ENCODE measurements at places on chromosomes 11 and 22.

GRCh38 chr11:19237813-19238212, 2.9 kb downstream of the E2F8 start:
- no peak for DNase-seq

DNA sequence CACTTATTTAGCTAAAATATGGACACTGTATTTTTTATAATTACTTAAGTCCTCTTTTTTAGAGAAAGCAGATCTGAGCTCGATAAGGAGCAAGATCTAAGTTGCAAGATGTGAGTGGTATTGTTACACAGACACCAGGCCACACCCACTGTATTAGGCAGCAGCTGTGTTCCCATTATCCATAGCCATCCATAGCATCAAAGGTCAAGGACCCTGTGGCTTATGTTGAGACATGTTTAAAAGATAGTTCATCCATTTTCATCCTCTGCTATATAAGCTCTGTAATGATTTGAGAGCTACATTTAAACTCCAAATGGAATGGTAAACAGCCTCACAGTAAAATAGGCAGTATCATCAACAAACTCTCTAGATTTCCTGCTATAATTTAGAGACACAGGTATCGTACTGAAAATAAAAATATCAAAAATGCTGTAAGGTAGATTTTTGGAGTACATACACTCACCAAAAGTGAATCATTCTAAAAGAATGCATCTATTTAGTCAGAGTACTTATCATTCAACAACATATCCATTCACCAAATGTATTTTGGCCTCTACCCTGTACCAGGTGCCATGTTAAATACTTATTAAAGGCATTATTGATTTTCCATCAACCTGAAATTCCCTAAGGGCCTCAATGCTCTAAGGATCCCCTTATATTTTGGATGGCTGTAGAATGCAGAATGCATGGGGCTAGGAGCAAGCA, 574.0 kb downstream of the LRRC4C start:
- no peak for DNase-seq

GRCh38 chr11:108916935-108917334, 252.1 kb downstream of the DDX10 start:
- DNase-seq: no peak

GRCh38 chr22:39712751-39713525, 142.4 kb downstream of the CACNA1I start:
- no peak for DNase-seq

DNA sequence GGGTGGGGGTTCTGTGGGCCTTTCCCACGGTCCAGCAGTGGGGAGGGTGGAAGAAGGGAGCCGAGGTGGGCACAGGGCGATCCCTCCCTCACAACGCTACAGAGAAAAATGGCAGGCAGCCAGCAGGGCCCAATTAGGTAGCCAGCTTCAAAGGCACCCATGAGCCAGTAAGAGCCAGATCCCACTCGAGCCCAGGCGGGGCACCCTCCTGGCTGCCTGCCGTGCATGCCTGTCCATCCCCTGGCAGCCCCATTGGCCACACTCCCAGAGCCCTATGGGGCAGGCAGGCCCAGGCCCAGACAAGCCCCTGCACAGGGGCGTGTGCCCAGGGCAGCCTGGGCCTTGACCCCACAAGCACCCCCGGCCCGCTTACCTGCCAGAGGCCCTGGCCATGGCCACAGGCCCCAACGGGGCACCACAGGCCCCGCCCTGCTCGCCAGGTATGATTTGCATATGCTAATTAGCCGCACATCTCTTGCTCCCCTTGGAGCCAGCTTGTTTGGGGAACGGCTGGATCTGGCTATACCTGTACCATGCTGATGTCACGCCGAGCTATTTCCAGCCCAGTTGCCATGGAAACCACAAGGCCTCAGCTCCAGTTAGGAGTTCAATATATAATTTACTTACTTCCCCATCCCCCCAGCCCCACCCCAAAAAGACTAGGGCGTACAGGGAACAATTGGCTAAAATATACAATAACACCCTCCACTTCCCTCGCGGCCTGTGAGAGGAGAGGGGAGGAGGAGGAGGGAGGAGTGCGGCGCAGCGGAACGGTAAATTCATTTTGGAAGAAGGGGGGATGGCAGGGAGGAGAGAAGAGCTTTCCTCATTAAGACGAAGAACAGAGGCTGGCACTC, 47.5 kb upstream of the TCF20 start:
- DNase-seq: no peak

GRCh38 chr22:31124811-31125465, 2.2 kb downstream of the INPP5J start:
- no peak for DNase-seq

- DNase-seq: peak; percentile 73
These were observed 96.5 kb downstream of the CWC15 start for GRCh38 chr11:94876645-94877442.

- DNase-seq: no peak
These were observed 186.6 kb upstream of the MTNR1B start for GRCh38 chr11:92782806-92783205.

- no peak for DNase-seq
These were observed 19.1 kb downstream of the SYT13 start for GRCh38 chr11:45267052-45267451.

Measured in stimulated activated CD8-positive, alpha-beta memory T cell treated with anti-CD3 and anti-CD28 coated beads, Interleukin-7, amount 100 ng/mL, for 48 hours (primary cell).